ENCODE measurements at places on chromosomes 3 and 15.

GRCh38 chr3:37579181-37579580, 282.5 kb upstream of the CTDSPL start:
- DNase-seq: no peak

DNA sequence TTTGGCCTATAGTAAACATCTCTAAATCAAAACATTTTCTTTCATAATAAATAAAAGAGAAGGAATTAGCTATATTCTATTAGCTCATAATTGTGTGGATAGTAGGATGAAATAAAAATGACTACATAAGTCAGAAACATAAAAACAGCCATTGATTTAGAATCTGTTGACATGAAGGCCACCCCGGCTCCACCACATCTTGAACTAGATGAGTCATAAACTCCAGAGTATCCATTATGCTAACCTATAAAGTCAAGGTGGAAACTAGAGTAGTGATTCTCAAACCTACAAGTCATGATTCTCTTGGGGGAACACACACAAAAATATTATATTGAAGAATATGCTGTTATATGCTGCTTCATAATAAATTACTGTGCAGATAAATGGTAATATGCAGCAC, 831.0 kb downstream of the TUSC7 start:
- no peak for DNase-seq

DNA sequence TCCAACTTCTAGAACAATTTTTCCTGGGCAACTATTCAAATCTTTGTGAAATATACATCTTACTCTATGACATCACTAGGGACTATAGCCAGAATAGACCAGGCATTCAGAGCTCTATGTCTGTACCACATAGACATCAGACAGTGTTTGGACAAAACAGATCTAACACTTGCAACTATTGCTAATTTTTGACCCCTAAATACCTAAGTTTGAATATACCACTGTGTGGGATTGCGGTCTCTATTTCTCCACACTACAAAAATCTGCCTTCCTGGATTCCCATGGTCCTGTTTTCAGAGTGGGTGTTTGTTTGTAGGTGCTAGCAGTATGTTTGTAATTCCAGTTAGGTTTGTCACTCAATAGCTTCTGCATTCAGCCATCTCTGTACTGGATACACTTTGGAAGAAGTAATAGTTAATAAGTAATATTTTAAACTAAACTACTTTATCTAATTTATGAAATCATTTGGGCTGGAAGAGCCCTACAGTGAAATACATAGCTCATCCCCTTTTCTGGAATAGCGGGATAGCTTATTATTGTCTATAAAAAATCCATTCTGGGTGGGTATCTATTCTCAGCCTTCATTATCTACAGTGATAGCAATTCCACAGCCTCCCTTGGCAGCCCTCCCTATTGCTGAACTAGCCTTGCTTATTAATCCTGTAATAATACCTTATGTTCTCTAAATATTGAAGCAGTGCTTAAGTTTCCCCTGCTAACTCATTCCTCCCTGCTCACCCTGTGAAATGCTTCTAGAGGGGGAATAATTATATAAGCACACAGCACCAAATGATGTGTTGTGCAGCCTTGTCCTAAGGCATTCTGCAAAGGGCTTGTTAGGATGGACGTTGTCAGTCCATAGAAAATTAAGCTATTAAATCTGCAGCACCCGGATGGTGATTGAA, 49.4 kb downstream of the RBMS3 start:
- DNase-seq: no peak

DNA sequence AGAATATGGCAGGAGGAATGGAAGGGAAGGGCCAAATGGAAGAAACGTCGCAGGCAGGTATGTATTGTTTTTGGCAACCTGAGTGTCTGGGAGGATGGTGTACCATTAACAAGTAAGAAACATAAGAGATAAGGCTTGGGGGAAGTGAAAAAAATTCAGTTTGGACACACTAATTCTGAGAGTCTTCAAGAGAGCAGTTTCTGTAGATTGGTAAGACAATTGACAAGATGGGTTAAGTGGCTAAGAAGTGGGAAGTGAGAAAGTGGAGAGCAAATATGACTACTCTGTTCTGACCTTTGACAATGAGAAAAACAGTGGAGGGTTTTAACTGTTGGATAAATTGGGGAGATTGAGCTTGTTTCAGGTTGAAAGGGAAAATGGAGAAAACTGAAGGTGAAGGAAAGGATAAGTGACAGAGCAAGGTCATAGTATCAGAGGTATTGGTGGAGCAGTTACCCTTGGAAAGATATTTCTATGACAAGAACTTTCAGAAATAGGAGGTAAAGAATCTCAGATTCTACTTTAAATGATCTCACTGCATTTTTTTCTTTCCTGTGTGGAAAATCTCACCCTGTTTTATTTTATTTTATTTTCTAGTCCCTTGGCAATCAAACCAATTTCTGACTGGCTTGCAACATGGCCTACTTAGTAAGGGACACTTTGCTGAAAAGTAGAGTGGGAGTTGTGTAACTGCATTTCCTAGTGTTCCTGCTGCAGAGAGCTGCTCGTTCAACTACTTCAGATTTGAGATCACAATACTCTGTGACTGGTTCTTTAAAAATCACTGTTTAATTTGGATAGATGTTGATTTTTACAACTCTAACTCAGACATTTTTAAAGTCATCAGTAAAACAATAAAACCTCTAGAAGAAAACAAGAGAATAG, 23.1 kb upstream of the GABPB1 start:
- no peak for DNase-seq

DNA sequence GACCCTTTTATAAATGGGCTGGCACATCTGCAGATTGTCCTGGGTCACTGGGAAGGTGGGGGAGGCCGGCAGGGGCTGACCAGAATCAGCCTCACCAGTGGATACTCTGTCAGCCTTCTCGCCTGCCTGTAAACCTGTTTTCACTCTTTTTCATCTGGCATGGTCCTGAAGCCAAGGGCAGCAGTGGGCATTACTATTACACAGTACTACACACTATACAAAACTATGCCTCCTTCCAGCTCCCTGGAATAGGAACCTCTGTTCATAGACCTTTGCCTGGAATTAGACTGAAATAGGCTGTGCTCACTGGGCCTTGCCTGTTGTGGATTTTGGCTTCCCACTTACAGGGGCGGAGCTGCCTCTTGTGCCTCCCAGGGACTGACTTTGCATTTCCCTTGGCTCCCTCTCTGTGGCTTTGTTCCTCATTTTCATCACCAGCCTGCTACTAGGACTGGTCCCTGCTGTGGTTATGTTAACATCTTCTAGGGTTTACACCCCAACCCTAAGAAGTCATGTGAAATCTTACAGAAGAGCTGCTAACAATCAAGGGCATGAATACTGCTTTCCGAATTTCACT, 120.7 kb downstream of the FNDC3B start:
- DNase-seq: no peak

- DNase-seq: no peak
These were observed 1.2 kb upstream of the ZNF609 start for GRCh38 chr15:64459066-64459781.

DNA sequence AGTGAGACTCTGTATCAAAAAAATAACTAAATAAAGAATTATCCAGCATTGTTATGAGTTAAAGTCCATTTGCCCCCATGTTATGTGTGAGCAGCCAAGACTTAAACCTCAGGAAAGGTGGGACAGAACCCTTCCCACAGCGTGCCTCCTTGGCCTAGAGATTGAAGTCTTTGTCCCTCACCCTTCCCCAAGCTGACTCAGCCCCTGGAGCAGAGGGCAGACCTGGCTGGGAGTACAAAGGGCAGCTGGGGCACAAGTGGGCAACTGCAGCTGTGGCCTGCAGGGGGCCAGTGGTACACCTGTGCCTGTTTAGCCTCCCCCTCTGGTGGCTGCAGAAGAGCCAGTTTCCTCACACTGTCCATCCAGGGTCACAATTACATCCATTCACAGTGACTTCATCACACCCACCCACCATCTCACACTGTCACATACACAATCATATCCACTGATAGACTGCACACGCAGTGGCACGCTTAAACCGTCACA, 940 bp upstream of the ACY1 start:
- no peak for DNase-seq

DNA sequence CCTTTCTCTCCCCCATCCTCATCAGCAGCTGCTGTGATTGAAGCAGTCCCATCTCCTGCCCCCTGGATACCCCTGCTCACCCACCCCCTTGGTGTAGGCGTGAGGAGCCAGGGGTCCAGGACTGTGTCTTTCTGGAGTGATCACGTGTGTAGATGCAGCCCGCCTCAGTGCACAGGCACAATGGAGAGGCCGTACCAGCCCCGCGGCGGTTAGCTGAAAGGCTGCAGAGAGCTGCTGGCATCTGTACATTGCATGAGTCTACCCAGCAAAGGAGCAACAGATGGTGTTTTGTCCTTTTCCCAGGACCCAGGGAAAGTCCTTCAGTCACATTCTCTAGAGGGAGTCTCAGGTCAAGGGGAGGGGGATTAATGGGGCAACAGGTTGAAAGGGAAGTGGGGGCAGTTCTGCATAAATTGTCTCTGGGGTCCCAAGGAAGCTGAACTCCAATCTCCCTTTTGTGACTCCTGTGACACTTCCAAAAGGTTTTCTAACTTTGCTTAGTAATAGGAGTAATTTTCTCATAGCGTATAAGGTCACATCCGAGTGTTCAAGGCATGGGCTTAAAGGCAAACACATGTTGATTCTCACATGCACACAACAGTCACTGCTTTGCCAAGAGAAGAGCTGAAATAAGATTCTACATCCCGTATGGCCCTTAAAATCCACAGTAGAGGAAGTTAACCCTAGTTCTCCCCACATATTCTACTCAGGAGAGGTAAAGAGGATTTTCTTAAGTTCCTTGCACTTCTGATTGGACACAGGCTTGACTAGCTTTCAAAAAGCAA, 7.1 kb downstream of the CSPG5 start:
- DNase-seq: no peak

DNA sequence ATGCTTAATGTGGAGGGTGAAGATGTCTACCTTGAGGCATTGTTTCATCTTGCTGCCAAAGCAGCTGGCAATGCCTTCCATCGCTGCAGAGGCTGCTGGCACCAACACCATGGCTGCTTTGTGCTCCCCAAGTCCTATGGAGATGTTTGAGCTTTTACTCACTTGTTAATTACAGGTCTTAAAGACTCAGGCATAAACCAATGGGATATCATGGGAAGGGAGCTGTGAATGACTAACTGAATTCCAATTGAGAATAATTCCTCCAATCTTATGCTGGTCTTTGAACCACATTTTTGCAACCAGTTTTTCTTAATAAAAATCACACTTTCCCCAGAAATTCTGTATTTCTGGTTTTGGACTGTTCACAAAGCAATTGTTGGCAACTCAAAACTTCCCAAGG, 762.0 kb downstream of the GBE1 start:
- DNase-seq: no peak

GRCh38 chr15:31274496-31275330, 51.9 kb upstream of the KLF13 start:
- DNase-seq: no peak

DNA sequence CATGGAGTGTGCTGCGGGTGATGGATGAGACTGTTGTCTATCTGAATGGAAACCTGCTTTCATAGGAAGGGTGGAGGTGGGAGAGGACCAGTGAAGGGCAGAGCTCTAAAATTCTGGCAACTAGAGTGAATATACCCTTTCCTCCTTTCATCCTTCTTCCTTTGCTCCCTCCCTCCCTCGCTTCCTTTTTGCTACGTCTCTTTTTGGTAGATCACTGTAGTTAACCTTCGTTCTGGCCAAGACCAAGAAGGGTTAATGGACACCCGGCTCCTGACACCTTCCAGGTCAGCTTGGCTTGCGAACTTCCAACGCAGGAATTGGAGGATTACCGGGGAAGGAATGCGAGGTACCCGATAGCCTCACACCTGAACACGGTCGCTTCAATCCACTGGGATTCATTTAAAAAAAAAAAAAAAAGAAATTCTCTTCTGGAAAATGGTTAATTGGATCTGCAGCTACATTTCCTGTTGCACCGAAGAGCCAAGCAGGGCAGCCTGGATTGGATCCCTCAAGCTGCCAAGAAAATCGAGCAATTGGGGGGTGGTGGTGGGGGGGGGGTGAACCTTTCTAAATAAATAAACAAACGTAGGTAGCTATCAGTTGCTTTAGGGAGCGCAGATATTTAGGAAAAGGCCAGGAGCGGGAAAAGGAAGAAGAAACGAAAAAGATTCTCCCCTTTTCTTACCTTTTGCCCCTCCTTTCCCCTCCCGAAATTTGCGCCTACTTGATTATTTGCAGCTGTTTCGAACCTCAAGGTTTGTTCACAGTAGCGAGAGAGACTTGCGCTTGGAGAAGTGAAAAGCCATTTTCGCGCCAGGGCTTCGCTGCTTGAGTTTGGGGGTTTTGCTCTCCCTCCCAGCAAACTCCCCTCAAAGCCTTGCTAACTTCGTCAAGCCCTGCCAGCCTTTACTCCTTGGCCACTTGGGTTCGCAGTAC, 9.5 kb upstream of the NR2F2 start:
- DNase-seq: no peak

DNA sequence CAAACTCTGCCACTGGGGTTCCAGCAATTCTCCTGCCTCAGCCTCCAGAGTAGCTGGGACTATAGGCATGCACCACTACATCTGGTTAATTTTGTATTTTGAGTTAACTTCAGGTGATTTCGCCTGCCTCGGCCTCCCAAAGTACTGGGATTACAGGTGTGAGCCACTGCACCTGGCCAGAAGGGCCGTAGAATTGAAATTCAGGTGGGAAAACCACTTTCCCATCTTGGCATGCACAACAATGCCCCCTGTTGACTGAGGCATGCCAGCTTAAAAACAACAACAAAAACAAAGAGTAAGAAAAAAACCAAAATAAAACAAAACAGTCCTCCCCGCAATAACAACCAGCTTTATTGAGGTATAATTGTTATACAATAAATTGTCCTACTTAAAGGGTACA, 32.6 kb upstream of the RAB11A start:
- no peak for DNase-seq

- DNase-seq: no peak
These were observed 524.3 kb downstream of the GBE1 start for GRCh38 chr3:81237181-81237580.

- no peak for DNase-seq
These were observed 137.0 kb upstream of the UBP1 start for GRCh38 chr3:33577173-33577572.

- no peak for DNase-seq
These were observed 172.2 kb upstream of the PFN2 start for GRCh38 chr3:150142936-150143335.

DNA sequence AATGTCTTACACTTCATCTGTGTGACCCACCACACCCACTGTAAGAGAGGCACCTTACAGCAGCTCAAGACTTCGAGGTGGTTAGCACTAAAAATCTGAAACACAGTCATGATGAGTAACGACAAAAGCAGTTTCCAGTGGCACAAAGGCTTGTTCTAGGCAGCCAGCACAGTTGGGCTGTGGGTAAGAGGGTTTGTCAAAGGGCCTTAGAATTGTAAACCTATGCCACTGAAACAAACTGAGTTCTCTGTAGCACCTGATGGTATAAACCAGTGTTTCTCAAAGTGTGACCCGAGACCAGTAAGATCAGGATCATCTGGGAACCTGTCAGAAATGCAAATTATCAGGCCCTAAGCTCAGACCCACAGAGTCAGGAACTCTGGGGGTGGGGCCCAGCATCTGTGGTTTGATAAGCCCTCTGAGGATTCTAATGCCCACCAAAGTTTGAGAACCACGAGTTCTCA, 36.5 kb downstream of the DAPK2 start:
- no peak for DNase-seq

- no peak for DNase-seq
These were observed 117.5 kb downstream of the PGPEP1L start for GRCh38 chr15:98889930-98890695.
